Activated gamma-delta T cell treated with Interleukin-2 at 50 U/mL for 16 hours (primary cell): ENCODE measurements at places on chromosomes 2 and 18.

DNA sequence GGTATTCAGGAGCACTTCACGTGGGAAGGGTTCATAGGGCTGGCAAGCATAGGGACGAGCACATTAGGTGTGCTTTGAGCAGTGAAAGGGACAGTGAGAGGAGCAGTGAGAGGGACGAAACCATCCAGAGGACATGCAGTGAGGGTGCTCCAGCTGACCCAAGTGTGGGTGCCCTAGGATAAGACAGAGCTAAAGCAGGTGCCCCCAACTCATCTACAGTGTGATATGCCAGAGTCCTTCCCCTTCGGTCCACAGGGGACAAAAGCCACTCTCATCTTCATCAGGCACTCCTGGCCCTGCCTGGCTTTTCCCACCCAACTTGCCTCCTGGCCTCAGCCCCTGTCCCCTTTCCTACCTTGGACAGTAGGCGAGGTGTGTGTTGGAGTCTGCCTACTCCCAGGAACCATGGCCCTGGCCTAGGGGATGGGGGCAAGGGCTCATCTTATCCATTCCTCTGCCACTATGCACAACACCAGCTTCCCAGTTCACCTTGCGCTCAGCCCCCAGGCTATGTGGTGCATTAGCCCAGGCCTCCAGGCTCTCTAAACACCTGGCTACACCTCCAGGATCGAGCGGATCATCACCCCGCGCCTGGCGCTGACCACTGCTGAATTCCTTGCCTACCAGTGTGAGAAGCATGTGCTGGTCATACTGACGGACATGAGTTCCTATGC is 16.1 kb upstream of the ANKRD53 start:
- DNase-seq: no peak

DNA sequence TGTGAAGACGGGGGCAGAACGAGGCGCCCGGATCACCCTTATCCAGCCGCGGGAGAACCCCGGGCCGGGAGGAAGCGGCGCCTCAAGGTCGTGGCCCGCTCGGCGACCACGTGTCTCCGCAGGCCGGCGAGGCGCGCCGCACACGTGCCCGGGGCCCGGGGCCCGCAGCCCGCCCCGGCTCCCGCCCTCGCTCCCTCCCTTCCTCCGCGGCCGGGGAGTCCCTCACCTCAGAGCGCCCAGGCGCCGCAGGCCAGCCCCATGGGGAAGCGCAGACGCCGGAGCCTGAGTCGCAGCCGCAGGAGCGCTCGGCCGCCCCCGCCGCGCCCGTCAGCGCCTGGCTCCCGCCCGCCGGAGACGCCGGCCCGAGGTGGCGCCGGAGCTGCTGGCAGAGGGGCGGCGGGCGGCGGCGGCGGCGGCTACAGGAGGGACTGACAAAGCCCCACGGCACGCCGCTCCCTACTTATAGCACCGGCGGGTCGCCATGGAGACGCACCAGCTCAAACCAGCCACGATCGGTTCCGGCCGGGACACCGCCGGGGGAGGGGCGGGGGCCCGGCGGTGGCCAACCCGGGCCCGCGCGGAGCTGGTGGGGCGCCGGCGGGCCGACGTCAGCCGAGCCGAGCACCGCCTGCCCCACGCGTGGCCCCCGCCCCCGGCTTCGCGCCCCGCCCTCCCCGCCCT is at the start of gene ODC1:
Gene ODC1, minus strand, starts transcription at position 433 of the 681 bp plus-strand sequence. CDS start 3,295 bp downstream, outside the sequence.
- DNase-seq: peak; percentile 98

DNA sequence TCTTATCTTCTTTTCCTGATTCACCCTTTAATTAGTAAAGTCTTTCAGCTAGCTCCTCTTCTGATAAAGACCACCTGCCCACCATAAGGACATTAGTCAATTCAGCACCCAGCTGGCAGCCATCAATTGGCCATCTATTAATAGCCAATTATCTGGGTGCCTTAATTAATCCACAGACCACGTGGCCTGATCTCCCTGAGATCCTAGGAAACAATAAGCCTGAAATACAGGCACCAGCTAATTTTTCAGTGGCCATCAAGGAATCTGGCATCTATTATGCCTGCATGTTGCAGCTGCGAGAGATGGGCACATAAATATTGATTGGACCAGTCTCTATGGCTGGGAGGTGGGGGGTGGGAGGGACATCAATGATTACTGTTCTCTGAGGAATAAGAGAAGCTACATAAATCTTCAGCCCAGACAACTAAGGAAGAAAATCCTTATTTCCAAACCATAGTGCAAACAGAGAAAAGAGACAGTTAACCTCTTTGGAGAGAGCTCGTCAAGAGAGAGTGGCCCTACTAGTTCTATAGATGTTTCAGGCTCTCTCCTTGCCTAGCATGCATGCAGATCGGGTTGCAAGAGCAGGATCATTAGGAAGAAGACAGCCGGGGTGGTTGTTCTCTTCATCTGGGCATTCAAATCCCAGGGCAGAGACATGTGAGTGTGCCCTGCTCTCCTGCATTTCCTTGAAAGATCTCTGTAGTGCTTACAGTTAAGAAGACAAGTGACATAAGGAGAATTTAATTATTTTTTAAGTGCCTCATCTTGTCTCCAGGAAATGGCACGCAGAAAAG is 8.7 kb downstream of the GALNT14 start:
- DNase-seq: no peak

GRCh38 chr2:232518844-232519243 is 1.3 kb upstream of the PRSS56 start:
- DNase-seq: no peak

GRCh38 chr18:75116809-75117208 is 92.1 kb downstream of the PTGR3 start:
- no peak for DNase-seq

- DNase-seq: no peak
These were observed 57.0 kb downstream of the ICOS start for GRCh38 chr2:203993560-203993959.

- no peak for DNase-seq
These were observed 746.0 kb upstream of the TMEFF2 start for GRCh38 chr2:192940767-192941166.

GRCh38 chr2:146438246-146438645 is 1406.6 kb upstream of the ACVR2A start:
- no peak for DNase-seq

DNA sequence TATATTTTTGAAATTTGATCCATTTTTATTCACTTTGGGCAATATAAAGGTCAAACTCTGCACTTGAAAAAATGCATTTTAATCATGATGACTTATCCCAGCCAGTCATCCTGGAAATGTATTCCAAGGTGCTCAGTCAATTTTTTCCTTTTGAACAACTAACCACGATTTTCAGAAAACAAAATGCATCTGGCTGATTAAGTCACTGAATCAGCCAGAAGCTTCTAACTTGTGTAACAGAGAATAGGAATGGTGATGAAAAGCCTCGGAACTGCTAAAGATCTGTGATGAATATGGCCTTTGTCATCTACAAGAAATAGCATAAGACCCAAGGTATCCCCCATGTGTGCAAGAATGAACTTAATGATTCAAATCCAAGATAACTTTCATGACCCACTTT is 572.7 kb downstream of the EPHA4 start:
- no peak for DNase-seq

GRCh38 chr2:180707884-180708205 is 272.6 kb upstream of the UBE2E3 start:
- no peak for DNase-seq

DNA sequence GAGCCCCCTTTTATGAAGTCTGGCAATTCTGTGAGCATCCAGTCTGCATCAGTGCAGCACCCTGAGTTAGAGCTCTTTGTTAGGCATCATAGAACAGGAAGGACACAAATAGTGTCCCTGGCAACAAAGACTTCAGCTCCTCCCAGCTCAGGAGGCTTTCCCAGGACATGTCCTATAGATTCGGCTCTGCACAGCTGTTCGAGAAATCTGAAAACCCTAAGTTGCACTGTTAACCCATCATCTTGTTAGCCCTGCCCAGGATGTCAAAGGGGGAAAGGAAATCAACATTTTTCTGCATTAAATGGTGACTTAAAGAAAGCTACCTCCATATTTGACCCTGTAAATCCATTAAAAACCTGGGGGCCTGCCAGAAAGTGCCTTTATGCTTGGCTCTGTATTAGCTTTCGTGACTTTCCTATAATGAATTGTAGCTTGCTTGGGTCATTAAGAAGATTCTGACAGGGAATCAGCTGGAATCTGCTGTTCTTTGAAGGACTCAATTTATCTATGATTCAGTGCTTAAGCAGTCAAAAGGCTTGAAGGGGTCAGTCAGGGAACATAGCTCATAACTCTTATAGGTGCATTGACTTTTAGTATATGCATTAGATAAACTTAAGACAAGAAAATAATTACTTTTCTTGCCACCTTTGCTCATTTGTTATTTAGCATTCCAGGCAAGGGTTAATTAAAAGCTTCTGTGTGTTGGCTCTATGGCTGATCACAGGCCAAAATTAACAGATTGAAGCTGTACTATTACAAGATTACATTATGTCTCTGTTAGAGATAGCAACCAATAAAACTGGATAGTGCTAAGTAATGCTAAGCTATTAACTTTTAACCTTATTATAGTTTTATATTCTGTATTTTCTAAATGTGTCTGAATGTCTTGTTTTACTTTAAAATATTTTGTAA is 20.6 kb downstream of the ERMN start:
- DNase-seq: no peak

- no peak for DNase-seq
These were observed 706 bp upstream of the BCL11A start for GRCh38 chr2:60554074-60554645.

DNA sequence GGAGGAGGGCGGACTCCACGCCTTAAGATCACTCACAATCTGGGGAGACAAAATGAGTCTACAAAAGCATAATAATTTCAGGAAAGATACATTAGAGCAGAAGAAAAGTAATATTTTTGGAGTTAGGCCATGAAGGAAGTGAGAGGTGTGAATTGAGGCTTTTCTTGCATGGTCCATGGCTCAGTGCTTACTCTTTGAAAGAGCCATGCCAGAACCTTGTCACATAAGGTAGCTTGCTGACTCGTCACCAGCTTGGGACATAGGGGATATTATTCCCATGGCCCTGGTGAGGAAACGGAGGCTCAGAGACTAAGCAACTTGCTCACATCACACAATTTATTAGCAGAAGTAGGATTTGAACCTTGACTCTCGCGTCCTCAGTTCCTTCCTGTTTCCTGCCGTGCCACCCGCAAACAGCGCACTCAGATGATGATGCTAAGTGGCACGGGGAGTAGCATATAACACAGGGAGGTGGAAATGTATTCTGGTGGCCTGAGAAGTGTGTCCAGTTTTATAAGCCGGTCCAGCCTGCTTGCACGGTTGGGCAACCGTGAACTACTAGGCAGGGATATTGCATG is 312.2 kb upstream of the EPAS1 start:
- DNase-seq: no peak

- DNase-seq: no peak
These were observed 182.8 kb upstream of the CRIM1 start for GRCh38 chr2:36172824-36173223.

DNA sequence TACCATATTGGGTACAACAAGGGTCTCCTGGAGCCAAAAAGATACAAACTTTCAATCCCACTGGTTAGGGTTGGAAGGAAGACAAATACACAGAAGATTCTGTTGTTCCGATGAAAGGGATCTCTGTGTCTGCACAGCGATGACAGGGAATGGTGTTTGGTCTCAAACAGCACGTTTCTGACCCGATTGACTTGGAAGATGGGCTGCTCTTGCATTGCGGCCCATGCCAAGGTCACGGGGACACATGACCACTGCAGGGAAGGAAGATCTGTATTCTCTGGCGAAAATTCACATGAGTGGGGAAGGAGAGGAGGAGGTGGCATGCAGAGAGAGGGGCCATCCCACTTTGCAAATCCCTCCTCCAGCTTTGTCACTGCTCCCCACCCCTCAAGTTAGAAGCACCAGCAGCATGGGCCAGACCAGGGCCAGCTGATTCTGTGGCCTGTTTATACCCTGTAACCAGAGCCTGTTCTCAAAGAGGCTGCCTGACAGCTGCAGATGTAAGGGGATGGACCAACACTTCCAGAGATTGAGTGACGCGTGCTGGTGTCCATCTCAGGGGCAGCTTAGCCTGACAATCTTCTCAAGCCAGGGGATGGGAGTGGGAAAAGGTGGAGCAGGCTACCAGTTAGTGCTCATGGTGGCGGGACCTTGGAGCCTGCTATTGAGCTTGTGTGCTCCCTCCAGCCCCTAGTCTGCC is 57.2 kb downstream of the TNP1 start:
- DNase-seq: no peak

DNA sequence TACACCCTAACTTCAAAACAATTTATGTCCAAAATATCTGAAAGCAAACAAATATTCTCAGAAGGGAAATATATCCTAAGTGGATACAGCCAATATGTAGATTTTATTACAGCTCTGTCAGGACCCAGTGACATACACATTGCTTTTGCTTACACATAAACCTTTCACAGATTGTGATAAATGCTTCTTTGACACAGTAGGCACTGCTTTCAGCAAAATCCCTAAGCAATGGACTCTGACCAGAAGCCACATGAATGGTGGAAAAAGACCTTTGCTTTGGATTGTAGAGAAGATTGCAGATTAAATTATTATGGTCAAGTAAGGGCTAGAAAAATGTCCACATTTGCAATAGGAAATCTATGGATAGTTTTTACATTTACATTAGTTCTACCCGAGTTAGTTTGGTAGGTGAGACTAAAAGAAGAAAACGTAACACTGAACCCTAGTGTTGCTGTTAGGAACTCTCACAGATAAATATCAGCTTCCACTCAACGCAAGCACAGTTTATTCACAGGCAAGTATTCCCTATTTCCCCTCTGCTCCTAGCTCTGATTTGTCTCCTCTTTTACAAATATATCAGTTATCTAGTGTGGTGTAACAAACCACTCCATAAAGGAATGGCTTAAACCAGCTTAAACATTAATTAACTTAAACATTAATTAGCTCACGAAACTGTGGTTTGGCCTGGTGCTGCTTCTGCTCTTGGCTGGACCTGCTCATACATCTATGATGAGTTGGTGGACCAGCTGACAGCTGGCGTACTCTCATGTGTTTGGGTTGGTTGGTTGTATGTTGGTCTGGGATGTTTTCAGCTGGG is 23.6 kb upstream of the SERPINE2 start:
- DNase-seq: no peak

GRCh38 chr2:45889620-45890370 is 238.3 kb downstream of the PRKCE start:
- DNase-seq: no peak

- no peak for DNase-seq
These were observed 334.5 kb downstream of the ARHGAP15 start for GRCh38 chr2:143463719-143464118.

GRCh38 chr2:16666449-16666801 is 791 bp upstream of the CYRIA start:
- no peak for DNase-seq

GRCh38 chr18:48713309-48713708 is 174.5 kb downstream of the CTIF start:
- no peak for DNase-seq

GRCh38 chr18:50820901-50821520 is 1.2 kb upstream of the MRO start:
- no peak for DNase-seq

DNA sequence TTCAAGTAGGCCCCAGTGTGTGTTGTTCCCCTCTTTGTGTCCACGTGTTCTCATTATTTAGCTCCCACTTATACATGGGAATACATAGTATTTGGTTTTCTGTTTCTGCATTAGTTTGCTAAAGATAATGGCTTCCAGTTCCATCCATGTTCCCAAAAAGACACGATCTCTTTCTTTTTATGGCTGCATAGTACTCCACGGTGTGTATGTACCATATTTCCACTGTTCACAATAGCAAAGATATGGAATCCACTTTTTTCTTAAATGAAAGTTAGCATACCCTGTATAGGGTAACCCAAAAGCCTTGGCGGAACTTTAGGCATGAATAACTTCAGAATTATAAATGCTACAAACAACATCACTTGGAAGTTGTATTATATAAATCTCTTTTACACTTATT is 83.4 kb upstream of the NDUFV2 start:
- DNase-seq: no peak

GRCh38 chr2:128803222-128803621 is 484.6 kb upstream of the HS6ST1 start:
- DNase-seq: no peak

- DNase-seq: no peak
These were observed at the start of gene RND3 for GRCh38 chr2:150487537-150488429. Gene RND3 (minus strand): TSS chr2:150487667. CDS start chr2:150487417, 250 bp downstream.
